ENCODE measurements at places on chromosomes 3 and 15. TPM values are rescaled to one million over a fixed set of nuclear protein-coding genes. Genes with fewer than 3 reads are reported as not detected.
A peak's percentile ranks its signal among the peaks of the same experiment; 100 is the strongest.

GRCh38 chr15:94231723-94232468 is 535 bp downstream of the MCTP2 start:
- peak overlapping the region; percentile 90 for H3K27ac ChIP-seq
- no peaks in the 10 kb centered on the region for H3K4me1 ChIP-seq
- H3K27me3 ChIP-seq = no peaks in the 10 kb centered on the region
- no peaks in the 10 kb centered on the region for H3K36me3 ChIP-seq
- DNase-seq = no peak
- peak overlapping the region; percentile 66 for H3K4me3 ChIP-seq

GRCh38 chr3:9226326-9226725 is 23.1 kb downstream of the SRGAP3 start:
- H3K27me3 ChIP-seq = no peaks in the 10 kb centered on the region
- no peaks in the 10 kb centered on the region for H3K4me1 ChIP-seq
- no peaks in the 10 kb centered on the region for H3K36me3 ChIP-seq

The GOLGA6L10 gene
- total RNA-seq = 0.36 TPM

The RAB6B gene
- 4.5 TPM for total RNA-seq

DNA sequence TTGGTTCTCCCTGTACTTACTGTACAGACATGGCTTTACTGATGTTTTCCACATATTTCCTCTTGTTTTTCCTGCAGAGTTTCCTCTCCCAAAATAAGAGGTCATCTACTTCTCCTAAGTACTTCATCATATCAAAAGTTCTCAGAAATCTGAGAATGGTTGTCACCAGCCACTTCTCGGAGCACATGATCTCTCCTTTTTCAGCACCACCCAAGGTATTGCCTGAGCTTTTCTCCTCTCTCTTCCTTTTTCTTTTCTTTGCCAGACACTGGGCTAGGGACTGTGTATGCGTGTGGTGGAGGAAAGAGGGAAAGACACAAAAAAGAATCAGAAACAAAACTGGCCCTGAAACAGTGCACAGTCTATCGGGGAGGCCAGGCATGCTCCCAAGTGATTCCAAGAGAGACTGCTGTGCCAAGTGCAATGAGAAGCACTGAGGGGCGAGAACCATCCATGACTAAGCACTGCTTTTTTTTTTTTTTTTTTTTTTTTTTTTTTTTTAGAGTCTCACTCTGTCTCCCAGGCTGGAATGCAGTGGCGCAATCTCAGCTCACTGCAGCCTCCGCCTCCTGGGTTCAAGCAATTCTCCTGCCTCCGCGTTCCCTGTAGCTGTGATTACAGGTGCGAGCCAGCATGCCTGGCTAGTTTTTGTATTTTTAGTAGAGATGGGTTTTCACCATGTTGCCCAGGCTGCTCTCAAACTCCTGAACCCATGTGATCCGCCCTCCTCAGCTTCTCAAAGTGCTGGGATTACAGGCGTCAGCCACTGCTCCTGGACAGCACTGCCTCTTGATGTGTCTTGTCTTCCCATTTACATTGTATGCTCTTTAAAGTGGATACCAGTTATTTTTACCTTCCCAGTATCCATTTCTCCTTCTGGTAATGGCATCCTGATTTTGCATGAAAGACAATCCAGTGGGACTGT is 194.0 kb upstream of the FEZF2 start:
- H3K27ac ChIP-seq = no peak overlapping the region
- DNase-seq = no peak
- H3K27me3 ChIP-seq = no peaks in the 10 kb centered on the region
- no peaks in the 10 kb centered on the region for H3K4me1 ChIP-seq
- H3K4me3 ChIP-seq = no peak overlapping the region

GRCh38 chr3:66449411-66449974 is 51.3 kb downstream of the LRIG1 start:
- no peak for DNase-seq
- no peaks in the 10 kb centered on the region for H3K36me3 ChIP-seq
- H3K4me1 ChIP-seq = peaks cover 21% of the 10 kb centered on the region

The AZI2 gene
- 45.4 TPM for total RNA-seq

The SLC28A2 gene
- total RNA-seq = not detected

GRCh38 chr3:171526869-171527268 is 66.7 kb upstream of the TNIK start:
- no peaks in the 10 kb centered on the region for H3K4me1 ChIP-seq
- H3K27me3 ChIP-seq = no peaks in the 10 kb centered on the region
- no peak overlapping the region for H3K27ac ChIP-seq
- H3K36me3 ChIP-seq = no peaks in the 10 kb centered on the region

GRCh38 chr15:56491110-56491722 is 26.3 kb upstream of the MNS1 start:
- no peaks in the 10 kb centered on the region for H3K36me3 ChIP-seq
- no peaks in the 10 kb centered on the region for H3K4me1 ChIP-seq
- no peak overlapping the region for H3K27ac ChIP-seq
- H3K4me3 ChIP-seq = no peak overlapping the region

The CRTC3 gene
- total RNA-seq = 87.8 TPM

GRCh38 chr15:58594898-58595297 is 154.6 kb downstream of the ADAM10 start:
- H3K4me1 ChIP-seq = no peaks in the 10 kb centered on the region
- H3K36me3 ChIP-seq = no peaks in the 10 kb centered on the region
- H3K27me3 ChIP-seq = no peaks in the 10 kb centered on the region
- DNase-seq = no peak

DNA sequence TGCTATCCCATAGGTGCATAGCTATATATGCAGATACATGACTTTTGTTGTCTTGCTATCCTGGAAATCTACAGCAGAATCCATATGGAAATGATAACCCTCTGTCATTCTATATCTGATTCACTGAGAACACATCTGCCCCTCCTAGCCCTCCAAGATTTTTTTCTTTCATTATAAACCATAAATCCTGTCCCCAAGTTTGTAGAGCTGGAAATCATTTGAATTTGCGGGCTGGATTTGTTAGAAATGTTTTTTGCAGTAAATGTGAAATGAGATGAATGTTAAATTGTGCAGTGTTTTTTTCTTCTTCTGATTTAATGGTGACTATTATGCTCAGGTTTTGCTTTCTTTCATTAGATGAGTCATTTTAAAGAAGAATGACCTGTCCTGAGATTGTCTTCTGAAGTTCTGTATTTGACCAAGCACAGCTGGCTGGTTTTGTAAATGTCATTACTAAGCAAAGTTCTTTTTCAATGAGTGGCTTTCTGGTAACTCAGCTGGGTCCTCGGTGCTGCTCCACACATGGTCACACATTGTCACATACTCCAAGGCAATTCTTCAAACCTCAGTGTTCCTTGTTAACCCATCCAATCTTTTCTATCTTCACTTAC is 25.3 kb upstream of the ABHD17C start:
- no peaks in the 10 kb centered on the region for H3K36me3 ChIP-seq
- no peak overlapping the region for H3K27ac ChIP-seq
- no peak overlapping the region for H3K4me3 ChIP-seq
- no peaks in the 10 kb centered on the region for H3K4me1 ChIP-seq
- no peaks in the 10 kb centered on the region for H3K27me3 ChIP-seq

GRCh38 chr15:45993072-45993471 is 358.2 kb downstream of the SQOR start:
- H3K4me1 ChIP-seq = no peaks in the 10 kb centered on the region
- H3K27me3 ChIP-seq = no peaks in the 10 kb centered on the region
- no peak overlapping the region for H3K4me3 ChIP-seq
- H3K36me3 ChIP-seq = no peaks in the 10 kb centered on the region
- no peak overlapping the region for H3K27ac ChIP-seq

DNA sequence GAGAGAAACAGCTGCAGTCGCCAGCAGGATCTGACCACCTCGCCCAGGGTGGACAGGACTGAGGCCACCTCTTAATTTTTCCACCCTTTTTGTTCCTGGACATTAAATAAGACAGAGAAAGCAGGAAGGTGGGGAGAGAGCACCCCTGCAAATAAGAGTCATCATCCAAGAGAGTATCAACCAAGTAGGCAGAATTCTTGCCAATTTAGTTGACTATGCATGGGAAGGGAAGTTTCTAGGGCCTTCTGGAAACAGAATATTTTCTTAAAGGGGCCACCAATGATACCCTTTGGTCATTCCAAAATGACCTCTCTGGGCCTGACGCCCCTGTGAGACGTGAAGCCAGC is 136.2 kb downstream of the TJP1 start:
- no peaks in the 10 kb centered on the region for H3K4me1 ChIP-seq
- no peaks in the 10 kb centered on the region for H3K27me3 ChIP-seq
- DNase-seq = no peak
- no peak overlapping the region for H3K4me3 ChIP-seq
- H3K27ac ChIP-seq = no peak overlapping the region
- H3K36me3 ChIP-seq = no peaks in the 10 kb centered on the region

GRCh38 chr15:39624806-39625205 is 43.9 kb downstream of the THBS1 start:
- H3K36me3 ChIP-seq = no peaks in the 10 kb centered on the region
- DNase-seq = no peak
- peak overlapping the region; percentile 51 for H3K27ac ChIP-seq
- peaks cover 6% of the 10 kb centered on the region for H3K4me1 ChIP-seq
- H3K4me3 ChIP-seq = no peak overlapping the region
- H3K27me3 ChIP-seq = no peaks in the 10 kb centered on the region

DNA sequence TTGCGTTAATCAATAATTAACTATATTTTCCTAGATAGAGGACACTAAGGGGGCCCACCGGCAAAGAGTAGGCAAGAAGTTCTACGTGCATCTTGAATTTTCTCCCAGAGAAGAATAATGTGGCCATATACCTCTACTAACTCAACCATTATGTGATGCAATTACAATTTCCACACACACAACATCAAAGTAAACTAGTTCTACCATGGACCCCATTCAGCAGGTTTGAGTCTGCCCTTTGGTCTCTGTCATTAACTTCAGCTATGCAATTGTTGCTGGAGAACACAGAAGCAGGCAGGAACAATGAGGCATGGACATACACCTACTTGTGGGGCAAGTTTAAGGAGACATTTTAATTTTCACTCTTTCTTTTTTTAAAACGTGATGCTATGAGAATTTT is 705.9 kb downstream of the PDCD6IP start:
- no peaks in the 10 kb centered on the region for H3K27me3 ChIP-seq
- no peaks in the 10 kb centered on the region for H3K36me3 ChIP-seq
- no peaks in the 10 kb centered on the region for H3K4me1 ChIP-seq
- no peak overlapping the region for H3K27ac ChIP-seq
- no peak for DNase-seq

DNA sequence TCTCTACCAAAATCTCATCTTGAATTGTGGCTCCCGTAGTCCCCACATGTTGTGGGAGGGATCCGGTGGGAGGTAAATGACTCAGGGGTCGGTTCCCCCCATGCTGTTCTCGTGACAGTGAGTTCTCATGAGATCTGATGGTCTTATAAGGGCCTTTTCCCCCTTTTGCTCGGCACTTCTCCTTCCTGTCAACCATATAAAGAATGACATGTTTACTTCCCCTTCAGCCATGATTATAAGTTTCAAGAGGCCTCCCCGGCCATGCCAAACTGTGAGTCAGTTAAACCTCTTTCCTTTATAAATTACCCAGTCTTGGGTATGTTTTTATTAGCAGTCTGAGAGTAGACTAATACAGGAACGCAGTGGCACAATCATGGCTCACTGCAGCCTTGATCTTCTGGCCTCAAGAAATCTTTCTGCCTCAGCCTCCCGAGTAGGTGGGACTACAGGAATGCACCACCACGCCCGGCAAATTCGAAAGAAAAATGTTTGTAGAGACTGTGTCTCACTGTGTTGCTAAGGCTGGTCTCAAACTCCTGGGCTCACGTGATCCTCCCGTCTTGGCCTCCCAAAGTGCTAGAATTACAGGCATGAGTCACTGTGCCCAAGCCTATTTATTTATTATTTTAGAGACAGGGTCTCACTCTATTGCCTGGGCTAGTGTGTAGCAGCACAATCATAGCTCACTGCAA is 101.0 kb downstream of the ATP10A start:
- no peaks in the 10 kb centered on the region for H3K27me3 ChIP-seq
- H3K4me1 ChIP-seq = no peaks in the 10 kb centered on the region
- no peak overlapping the region for H3K4me3 ChIP-seq

DNA sequence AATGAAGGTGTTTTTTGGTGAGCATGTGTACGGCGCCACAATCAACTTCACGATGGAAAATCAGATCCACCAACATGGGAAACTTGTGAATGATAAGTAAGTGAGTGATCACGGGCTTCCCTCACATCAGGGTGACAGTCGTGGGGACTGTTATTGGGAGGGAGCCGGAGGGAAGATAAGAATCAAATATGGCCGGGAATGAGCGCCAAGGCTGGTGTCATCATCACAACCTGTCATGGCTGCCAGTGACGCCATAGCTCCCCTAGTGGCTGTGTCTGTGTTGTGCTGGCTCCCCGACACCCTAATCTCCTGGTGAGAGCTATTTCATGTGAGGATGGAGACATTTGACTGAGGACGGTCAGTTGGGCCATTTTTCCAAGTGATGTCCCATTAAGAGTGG is 168.5 kb downstream of the SV2B start:
- H3K36me3 ChIP-seq = no peaks in the 10 kb centered on the region
- H3K4me3 ChIP-seq = no peak overlapping the region
- H3K4me1 ChIP-seq = peaks cover 5% of the 10 kb centered on the region
- no peaks in the 10 kb centered on the region for H3K27me3 ChIP-seq

The PLA2G4D gene
- 1.5 TPM for total RNA-seq

The SLC9C1 gene
- total RNA-seq = not detected

The KLHL40 gene
- 1.2 TPM for total RNA-seq

The SLC22A14 gene
- total RNA-seq = 1.5 TPM

The PRSS50 gene
- 0.14 TPM for total RNA-seq

DNA sequence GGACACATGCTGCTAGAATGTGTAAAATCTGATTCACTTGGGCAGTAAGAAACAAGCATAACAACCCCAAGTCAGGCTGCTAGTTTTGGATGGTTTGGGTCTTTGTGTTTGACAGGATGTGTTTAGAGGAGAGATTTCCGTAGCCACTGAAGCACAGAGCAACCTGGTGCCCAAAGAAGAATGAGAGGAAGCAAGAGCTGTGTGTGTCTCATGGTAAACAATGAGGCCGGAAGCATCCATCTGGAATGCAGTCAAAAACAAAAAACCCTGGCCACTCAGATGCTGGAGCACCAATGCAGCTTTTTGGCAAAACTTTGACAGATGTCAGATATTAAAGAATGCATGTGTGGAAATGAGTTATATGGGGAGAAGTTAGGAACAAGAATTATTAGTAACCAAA is 39.4 kb upstream of the SNRK start:
- DNase-seq = no peak
- no peaks in the 10 kb centered on the region for H3K4me1 ChIP-seq
- H3K27me3 ChIP-seq = no peaks in the 10 kb centered on the region

DNA sequence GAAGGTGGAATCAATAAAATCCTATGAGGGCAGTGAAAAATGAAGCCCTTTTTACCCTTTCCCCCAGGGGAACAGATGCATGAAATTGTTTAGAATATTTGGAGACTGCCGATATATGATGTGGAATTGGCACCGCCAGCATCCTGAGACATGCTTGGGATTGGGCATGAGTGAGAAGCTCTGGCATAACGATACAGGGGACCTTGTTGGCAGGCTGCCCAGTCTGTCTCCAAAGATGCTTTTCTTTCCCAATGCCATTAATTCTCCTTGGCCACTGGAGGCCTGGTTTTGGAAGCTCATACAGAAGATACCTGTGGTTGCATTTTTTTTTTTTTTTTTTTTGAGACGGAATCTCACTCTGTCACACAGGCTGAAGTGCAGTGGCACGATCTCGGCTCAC is 800.6 kb upstream of the LMCD1 start:
- no peak overlapping the region for H3K4me3 ChIP-seq

GRCh38 chr3:190970560-190970959 is 108.1 kb upstream of the GMNC start:
- no peak overlapping the region for H3K27ac ChIP-seq
- H3K36me3 ChIP-seq = no peaks in the 10 kb centered on the region
- H3K4me1 ChIP-seq = no peaks in the 10 kb centered on the region
- no peaks in the 10 kb centered on the region for H3K27me3 ChIP-seq
